ENCODE measurements at places on chromosomes 7 and 10. TPM values are rescaled to one million over a fixed set of nuclear protein-coding genes. Genes with fewer than 3 reads are reported as not detected.

Gene TMEM273
- total RNA-seq, result not detected

Gene PDE6C
- total RNA-seq, result not detected

Gene CFAP43
- total RNA-seq, result 1.6 TPM

Gene AS3MT
- total RNA-seq, result 4.9 TPM

GRCh38 chr7:44652535-44652934 lies 46.1 kb downstream of the OGDH start:
- DNase-seq, result no peak

DNA sequence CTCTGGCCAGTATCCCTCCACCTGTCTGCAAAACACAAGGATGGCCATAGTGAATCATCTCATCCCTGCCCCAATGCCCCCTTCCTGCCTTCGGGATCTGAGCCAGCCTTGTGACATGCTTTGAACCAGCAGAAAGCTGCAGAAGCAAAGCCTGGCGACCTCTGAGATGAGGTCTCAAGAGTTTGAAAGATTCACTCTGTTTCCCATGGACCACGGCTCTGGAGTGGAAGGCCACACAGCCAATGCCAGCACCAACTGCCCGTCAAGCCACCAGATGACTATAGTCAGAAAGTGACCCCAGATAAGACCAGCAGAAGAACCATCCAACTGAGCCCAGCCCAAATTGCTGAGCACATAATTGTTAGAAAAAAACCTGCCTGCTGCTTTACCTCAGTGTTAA lies 193.9 kb upstream of the PPP2R2D start:
- DNase-seq, result no peak

Measured in type B pancreatic cell (in vitro differentiated cells).